D721Med (cell line): ENCODE measurements at places on chromosomes 4 and X.

DNA sequence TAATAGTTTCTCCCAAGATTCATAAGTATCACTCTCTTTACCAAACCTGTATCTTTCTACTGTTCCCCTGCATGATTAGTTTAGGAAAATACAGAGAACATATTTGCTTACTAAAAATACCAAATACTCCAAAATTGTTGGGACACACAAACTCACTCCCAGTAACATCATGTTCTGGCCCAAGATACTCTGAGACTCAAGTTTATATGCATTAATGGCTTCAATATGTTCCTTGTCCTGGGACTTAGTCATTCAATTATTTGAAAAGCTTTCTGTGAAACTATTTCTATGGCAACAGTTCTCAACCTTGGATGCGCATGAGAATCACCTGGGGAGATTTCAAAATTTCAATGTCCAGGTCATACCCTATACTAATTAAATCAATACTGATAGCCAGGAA lies 138.9 kb upstream of the PTCHD1 start:
- DNase-seq, result no peak

GRCh38 chrX:104419211-104419610 lies 146.8 kb upstream of the IL1RAPL2 start:
- DNase-seq, result no peak

DNA sequence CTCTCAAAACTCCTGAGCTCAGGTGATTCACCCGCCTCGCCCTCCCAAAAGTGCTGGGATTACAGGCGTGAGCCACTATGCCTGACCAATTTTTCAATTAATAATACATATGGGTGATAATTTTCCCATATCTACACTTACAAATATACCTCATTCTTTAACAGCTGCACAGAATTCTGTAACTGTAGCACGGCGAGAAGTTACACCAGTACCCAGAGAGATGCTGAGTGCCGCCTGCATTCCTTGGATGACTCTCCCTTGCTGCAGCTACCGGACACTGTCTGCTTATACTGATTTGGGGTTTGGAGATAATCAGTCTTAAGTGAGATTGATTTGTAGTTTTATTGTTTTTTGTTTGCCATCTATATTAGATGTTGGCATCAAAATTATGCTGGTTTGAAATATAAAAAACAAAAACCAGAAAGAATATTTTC lies 5.8 kb downstream of the TIFA start:
- DNase-seq, result no peak

DNA sequence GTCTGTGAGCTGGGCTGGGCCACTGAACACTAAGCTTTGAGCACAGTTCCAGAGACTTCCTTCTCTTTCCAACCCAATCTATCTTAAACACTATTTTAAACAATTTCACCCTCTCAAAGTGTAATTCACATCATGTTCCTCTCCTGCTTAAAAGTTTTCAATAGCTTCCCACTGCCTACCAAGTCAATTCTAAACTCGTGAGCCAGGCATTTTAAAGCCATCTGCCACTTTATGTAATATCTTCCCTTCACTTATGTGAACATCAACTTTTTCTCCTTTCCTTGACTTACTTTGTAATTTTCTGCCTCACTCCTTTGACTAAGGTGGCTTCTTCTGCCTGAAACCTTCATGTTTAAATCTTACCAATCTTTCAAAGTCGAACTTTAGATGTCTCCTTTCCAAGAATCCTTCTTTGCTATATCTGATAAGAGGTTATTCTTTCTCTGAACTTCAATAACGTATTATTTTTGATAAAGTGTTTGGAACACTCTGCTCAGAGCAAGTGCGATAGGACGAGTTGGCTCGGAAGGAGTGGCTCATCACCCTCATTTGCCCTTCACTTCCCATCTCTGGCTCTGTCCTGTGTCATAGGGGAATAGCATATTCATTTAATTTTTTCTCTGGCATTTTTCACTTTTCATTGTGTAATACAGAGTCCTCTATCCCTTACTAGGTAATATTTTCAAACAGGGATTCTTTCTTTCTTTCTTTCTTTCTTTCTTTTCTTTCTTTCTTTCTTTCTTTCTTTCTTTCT lies 13.0 kb upstream of the SPARCL1 start:
- DNase-seq, result no peak

- DNase-seq, result no peak
These were observed 41.0 kb downstream of the MID1 start for GRCh38 chrX:10579112-10580011.

- DNase-seq, result no peak
These were observed 840 bp downstream of the GUF1 start for GRCh38 chr4:44679060-44679459.

DNA sequence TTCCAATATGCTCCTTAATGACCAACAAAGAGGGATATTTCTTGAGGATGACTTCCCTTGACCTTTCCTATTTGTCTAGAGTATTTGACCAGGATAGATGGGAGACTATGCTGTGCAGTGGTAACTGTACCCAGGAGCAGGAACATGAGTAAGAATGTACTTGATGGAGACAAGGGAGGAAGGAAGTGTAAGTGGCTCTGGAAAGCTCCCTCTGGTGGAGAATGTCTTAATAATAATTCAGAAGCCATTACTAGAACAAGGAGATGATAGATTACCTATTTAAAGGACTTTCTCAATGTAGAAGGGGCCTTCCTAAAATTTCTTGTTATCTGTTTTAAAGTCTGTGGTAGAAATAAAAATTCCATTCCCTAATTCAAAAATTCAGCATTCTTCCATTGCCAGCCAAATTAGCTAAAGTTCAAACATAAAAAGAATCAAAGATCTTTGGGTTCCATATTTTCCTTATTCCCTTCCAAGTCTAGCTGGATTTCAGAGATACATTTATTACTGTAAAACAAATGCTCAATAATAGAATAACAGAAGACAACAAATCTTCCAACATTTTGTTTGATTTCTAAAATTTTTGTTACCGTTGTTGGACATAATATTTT lies 83.8 kb downstream of the GRID2 start:
- no peak for DNase-seq

GRCh38 chr4:187565416-187565815 lies 430.2 kb upstream of the ZFP42 start:
- no peak for DNase-seq

DNA sequence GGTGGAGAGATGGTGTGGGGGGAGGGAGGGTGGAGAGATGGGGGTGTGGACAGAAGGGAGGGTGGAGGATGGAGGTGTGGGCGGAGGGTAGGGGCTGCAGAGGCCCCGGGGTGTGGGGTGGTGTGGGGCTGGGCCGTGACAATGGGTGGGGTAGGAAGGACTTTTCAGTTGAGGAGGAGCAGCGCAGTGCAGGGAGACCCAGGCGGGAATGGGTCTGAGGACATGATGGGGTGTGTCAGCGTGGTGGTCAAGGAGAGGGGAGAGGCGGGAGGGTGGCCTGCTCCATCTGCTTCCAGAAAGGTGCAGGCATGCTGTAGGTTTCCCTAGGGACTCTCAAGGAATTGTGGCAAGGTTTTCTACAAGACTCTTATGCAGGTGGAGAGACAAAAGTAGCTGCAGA lies 48.9 kb downstream of the RGS12 start:
- DNase-seq, result no peak

- no peak for DNase-seq
These were observed 348.5 kb downstream of the INPP4B start for GRCh38 chr4:142497606-142498005.

DNA sequence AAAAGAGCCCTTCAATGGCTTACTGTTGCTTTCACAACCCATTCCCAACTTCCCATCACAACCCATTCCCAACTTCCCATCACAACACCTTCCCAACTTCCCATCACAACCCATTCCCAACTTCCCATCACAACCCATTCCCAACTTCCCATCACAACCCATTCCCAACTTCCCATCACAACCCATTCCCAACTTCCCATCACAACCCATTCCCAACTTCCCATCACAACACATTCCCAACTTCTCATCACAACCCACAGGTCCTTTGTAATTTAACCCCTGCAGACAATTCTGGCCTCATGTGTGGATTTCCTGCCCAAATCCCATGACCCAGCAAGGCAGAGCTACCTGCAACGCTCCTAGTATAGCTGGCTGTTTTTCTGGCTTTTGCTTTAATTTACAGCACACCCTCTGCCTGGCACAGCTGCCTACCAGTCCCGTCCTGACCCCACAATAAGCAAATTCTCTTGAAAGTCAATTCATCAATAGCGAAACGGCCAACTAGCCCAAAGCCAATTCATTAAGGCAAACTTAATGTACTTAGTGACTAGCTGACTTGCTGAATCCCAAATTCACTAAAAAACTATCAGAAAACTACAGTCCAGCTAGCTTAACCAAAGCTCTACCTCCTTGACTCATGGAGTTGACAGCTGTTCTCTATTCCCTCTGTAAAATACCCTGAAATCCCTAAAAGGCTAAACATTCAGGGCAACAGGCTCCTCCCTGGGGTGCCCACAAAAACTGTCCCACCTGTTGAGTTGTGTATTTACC lies 75.6 kb downstream of the AFAP1 start:
- DNase-seq, result no peak
